ENCODE measurements at places on chromosomes 5 and 9.

GRCh38 chr5:168086746-168087145 lies 204.7 kb upstream of the WWC1 start:
- no peak for DNase-seq

- no peak for DNase-seq
These were observed 73.8 kb downstream of the NEK6 start for GRCh38 chr9:124331580-124331979.

GRCh38 chr5:138141734-138142133 lies 2.5 kb upstream of the NME5 start:
- no peak for DNase-seq

GRCh38 chr5:127416906-127417305 lies 100.5 kb upstream of the PRRC1 start:
- DNase-seq, result no peak

DNA sequence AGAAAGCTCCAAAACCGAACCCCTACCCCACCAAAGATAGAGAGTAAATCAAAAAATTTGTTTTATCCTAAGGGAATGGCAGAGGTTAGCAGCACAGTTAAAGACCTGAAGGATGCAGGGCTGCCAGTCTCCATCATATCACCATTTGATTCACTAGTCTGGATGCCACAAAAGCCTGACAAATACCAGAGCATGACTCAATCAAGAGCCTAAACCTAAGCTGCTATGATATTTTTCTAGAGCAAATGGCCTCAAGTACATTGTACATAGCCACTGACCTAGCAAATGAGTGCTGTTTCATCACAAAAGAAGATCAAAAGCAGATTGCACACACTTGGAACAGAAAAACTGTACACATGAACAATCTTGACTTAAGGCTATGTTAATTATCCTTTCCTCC lies 48.0 kb downstream of the DPYSL3 start:
- DNase-seq, result no peak

DNA sequence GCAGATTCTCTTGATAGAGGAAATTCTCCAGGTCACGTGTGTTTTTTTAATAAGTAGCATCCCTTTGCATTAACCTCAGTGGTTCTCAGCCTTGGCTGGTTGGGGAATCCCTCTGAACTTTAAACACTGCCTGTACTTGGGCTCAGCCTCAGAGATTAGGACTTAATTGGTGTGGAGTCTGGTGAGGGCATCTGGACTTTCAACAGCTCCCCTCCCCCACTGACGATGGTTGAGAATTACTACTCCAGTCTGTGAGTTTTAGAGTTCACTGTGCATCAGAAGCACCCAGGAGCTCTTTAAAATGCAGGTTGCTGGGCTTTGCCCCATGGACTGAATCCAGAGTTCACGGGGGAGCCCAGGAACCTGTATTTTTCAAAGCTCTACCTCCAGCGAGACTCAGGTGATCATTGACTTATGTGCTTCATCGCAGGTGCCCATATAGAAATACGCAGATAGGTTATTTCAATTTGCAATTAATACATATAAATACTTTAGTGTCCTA lies 71.4 kb downstream of the DAPK1 start:
- DNase-seq, result no peak

GRCh38 chr9:92723801-92724323 lies 40.8 kb downstream of the BICD2 start:
- no peak for DNase-seq

GRCh38 chr9:28503573-28503972 lies 930.3 kb upstream of the C9orf72 start:
- no peak for DNase-seq

- no peak for DNase-seq
These were observed 97.2 kb downstream of the TLE4 start for GRCh38 chr9:79668956-79669355.

Data from activated CD8-positive, alpha-beta memory T cell treated with anti-CD3 and anti-CD28 coated beads for 1 hour (primary cell).